Activated CD8-positive, alpha-beta T cell treated with anti-CD3 and anti-CD28 coated beads for 36 hours (primary cell): ENCODE measurements at places on chromosomes 5 and 9. TPM values are rescaled to one million over a fixed set of nuclear protein-coding genes. Genes with fewer than 3 reads are reported as not detected.

Gene SLC36A2
- total RNA-seq, result not detected

Gene TDRD7
- 3.7 TPM for total RNA-seq

Gene CXCL14
- total RNA-seq, result not detected

Gene TNPO1
- 116 TPM for total RNA-seq

Gene SEMA5A
- total RNA-seq, result not detected

Gene C5orf46
- total RNA-seq, result not detected

Gene INSYN2B
- total RNA-seq, result not detected

Gene ITGA2
- total RNA-seq, result 0.86 TPM

Gene PCDHB11
- total RNA-seq, result not detected

Gene UGT3A1
- not detected for total RNA-seq

Gene ADRA1B
- not detected for total RNA-seq

Gene PRRC2B
- 134 TPM for total RNA-seq

Gene CD74
- total RNA-seq, result 282 TPM

Gene TEK
- total RNA-seq, result not detected

Gene WDR38
- not detected for total RNA-seq

Gene CLIC3
- total RNA-seq, result not detected

Gene LCN2
- not detected for total RNA-seq

Gene NXNL2
- total RNA-seq, result not detected

Gene ANKRD33B
- total RNA-seq, result 13.8 TPM
